ENCODE measurements at places on chromosomes 11 and 22.
A peak's percentile ranks its signal among the peaks of the same experiment; 100 is the strongest.

- DNase-seq, result no peak
Measured at GRCh38 chr11:61279934-61280659, 15.0 kb downstream of the VWCE start.

DNA sequence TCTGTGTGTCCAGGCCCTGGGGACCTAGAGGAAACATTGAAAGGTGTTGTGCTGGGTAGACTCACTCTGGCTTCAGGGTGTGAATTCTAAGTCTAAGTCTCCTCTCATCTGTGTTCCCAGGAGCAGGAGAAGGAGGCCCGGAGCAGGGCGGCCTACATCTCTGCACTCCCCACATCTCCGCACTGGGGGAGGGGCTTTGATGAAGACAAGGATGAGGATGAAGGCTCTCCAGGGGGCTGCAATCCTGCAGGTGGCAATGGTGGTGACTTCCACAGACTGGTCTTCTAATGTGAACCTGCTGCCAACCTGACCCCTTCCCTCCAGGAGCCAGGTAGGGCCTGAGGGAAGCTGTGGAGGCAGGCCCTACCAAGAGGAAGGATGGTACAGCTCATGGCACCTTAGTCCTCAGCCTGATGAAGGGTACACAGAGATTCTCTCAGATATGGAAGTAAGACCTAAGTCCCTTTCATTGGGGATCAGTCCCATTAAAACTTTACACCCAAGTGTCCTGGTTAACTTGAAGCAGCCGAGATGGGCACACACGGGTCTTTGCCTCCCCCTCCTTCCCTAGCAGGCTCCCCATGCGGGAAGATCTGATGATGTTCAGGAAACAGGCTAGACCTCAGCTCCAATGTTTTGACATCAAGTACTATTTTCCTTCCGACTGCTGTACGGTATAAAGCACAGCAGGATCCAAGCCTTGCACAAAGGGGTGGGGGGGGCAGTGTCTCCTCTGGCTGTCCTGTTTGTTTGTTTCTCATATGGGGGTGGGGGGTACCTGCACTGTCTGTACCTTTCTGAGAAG, 25.0 kb downstream of the USP35 start:
- no peak for DNase-seq

DNA sequence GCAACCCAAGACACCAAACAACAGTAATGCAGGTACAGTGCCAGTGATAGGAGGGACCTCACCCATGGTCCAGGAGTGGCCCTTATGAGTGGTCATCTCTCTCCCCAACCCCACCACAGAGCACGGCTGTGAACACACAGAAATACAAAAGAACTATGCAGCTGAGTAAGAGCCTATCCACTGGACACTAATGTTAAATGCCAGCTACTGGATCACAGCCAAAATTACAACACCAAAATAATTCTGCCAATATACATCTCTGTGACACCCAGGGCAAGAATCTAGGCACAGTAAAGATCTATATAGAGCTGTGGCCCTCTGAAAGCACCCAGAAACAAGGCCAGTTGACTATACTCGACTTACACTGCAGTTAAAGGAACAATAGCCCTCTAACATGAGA, 22.8 kb upstream of the GPR83 start:
- no peak for DNase-seq

GRCh38 chr22:34356481-34356880, 436.2 kb upstream of the LARGE1 start:
- DNase-seq, result no peak

- no peak for DNase-seq
Measured at GRCh38 chr11:100546714-100547113, 140.4 kb upstream of the ARHGAP42 start.

DNA sequence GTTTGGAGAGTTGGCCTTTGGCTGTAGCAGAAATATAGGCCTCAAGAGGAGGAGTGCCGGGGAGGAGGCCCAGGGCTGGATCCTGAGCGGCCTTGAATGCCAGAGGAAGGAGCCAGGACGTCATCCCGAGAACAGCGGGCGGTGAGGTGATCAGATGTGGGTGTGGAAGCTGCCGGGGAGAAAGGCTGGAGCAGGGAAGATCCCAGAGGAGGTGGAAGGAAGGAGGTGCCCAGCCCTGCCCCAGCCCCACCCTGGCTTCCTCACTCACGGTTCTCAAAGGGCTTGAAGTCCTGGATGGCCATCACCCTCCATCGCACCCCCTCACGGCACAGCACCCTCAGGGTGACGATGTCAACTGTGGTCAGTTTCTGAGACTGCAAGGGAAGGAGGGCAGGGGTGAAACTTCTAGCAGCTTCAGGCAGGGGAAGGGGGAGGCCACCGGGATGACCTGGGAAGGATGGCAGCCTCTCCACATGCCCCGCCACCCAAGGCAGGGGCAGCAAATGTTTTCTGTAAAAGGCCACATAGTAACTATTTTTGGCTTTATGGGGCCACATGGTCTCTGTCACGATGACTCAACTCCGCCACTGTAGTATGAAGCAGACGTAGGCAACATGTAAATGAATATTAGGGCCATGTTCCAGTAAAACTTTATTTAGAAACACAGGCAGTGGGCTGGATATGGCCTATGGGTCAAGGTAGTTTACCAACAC, 10.7 kb downstream of the IL2RB start:
- no peak for DNase-seq

DNA sequence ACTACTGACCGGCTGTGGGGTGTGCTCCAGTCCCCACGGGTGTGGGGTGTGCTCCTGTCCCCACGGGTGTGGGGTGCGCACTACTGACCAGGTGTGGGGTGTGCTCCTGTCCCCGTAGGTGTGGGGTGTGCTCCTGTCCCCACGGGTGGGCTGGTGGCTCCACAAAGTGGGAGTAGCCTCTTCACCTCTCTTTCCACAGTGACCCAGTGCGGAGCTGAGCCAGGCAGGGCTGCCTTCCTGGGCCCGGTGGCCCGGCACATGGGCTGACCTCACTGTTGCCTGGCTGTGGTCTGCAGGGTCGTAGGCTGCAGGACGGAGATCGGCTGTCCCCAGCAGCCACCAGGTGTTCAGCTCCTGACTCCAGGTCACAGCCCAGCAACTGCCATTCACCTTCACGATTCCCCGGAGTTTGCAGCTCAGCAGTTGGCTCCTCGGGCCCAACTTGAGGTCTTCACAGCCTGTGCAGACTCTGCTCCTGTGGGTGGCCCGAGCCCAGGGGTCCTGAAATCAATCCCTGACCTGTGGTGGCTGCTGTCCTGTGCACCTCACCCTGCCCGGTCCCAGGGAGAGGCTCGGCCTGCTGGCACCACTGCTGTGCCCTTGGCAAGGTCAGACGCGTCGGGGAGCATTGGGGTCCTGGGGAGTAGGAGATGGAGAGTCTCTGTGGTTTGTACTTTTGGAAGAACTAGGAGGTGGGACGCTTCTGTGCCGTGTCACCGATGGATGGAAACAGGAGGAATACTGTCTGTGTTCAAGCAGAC, 414.3 kb downstream of the TBC1D22A start:
- DNase-seq, result no peak

GRCh38 chr22:36510966-36511881, 4.4 kb upstream of the FOXRED2 start:
- peak; percentile 21 for DNase-seq

DNA sequence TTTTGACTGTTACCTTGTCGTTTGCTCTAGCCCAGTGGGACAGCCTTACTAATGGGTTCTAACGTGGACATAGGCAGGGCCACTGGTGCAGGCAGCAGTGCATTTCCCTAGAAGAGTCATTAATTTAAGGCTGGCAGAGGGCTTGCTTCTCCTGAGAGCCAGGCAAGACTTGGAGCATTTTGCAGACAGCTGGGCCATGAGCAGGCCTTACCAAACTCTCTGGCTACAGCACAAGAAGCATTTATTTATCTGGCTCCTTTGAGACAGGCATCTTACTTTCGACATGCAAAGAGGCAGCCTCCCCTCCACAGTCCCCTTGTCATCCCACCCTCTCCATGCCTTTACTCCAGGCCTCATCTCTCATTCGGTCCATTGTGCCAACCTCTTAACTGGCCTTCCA, 139.9 kb downstream of the CSNK2A3 start:
- DNase-seq, result no peak

DNA sequence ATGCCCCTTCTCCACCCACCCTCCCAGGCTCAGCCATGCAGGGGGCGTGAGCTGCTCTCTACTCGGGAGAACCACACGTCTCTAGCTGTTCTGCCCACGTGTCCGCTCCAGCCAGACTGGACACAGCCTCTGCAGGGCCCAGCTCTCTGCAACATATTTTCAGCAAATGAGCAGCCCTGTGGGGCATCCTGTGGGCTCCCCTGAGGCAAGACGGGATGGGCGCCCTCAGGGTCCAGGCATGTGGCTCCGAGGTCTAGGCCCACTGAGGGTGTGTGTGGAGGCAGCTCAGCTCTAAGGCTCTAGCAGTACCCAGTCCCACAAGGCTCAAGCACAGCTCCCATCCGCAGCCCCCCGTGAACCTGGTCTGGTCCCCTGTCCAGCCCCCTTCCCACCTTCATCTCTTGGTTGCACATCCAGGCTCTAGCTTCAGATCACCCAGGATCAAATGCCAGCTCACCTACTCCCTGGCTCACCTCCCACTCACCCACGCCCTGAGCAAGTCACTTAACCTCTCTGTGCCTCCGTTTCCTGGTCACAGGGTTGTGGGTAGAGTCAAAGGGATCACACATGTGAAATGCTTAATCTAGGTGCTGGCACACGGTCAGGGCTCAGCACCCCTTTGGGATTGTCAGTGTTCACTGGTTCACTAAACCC, 57.8 kb upstream of the TCF20 start:
- DNase-seq, result peak; percentile 25

GRCh38 chr11:67694875-67695555, 20.6 kb upstream of the ALDH3B2 start:
- DNase-seq, result no peak

GRCh38 chr11:117390743-117391142, 63.1 kb downstream of the CEP164 start:
- DNase-seq, result no peak

DNA sequence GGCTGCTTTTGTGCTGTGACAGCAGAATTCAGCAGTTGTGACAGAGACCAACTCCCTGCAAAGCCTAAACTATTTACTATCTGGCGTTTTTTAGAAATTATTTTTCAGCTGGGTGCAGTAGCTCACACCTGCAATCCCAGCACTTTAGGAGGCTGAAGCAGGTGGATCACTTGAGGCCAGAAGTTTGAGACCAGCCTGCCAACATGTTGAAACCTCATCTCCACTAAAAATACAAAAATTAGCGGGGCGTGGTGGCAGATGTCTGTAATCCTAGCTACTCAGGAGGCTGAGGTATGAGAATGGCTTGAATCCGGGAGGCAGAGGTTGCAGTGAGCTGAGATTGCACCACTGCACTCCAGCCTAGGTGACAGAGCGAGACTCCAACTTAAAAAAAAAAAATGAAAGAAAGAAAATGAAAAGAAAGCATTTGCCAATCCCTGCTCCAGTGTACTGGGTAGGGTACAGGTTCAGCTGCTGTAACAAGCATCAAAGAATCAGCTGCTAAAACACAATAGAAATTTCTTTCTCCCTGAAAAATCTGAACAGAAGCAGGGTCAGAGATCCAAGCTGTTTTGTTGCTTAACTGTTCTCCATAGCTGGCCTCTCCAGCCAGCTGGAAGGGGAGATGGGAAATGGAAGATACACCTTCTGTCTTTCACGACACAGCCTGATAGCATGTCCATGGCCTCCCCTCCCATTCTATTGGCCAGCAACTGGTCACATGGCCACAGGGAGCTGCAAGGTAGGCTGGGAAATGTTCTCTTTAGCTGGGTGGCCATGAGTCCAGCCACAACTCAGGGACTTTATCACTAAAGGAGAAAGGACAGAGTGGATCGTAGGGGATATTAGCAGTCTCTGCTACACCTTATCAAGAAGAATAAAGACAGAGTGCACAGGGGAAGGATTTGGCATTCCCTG, 8.5 kb upstream of the NCF4 start:
- DNase-seq, result no peak

DNA sequence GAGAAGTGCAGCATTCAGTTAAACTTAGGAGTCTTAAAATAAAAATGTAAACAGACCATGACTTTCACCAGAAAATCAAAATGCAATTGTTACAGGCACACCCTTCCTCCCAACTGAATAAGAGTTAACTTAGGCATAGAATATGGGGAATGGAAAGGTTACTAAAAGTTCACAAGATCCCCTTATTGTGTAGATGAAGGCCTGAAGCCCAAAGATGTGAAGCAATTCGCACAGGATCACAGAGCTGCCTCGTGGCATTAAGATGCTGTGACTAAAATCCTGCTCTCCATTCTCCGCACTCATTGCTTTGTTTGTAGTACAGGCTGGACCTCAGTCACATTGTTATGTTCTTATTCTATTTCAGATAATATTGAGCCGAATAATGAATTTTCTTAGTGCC, 4.0 kb downstream of the MS4A5 start:
- no peak for DNase-seq

- DNase-seq, result no peak
Measured at GRCh38 chr22:20966883-20967696, at the start of gene AIFM3. TSS of gene AIFM3 (plus strand) at chr22:20967255. CDS start at chr22:20967945, 690 bp downstream.

- no peak for DNase-seq
Measured at GRCh38 chr11:79274636-79275331, 166.0 kb downstream of the TENM4 start.

- no peak for DNase-seq
Measured at GRCh38 chr11:100860318-100861155, 173.4 kb downstream of the ARHGAP42 start.

GRCh38 chr22:35805466-35805865, 87.8 kb downstream of the APOL5 start:
- no peak for DNase-seq

DNA sequence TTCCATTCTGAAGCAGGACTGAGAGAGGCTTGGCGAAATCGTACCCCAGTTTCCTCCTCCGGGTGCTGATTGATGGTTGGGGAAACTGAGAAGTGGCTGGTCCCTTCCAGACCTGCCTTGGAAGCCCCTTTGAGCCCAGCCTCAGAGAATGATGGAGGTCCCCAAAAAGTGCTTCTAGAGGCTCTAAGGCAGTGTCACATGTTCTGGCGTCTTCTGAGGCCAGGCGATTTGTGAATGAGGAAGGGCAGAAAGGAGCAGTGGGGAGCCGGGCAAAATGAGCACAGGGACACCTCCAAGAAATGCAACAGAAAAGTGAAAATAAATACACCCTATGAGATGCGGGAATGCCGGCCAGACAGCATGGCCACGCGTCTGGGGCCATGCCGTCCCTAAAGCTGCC, 1.0 kb upstream of the LIF start:
- no peak for DNase-seq

DNA sequence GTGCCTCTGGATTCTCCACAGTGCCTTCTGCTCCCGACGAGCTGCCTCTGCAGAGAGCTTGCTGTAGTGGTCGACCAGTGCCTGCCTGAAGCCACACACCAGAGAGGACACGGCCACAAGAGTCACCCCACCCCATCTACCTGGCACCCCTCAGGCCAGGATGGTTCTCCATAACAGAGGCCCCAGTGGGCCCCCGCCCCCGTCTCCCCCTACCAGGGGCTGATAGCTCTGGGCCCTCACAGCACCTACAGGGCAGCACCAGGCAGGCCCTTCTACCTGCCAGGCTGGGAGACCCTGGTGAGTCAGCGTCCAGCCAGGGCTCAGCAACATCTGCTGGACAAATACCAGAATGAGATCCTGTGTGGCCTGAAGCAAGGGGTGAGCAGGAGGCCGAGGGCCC, 21.7 kb downstream of the SELENOO start:
- DNase-seq, result no peak

DNA sequence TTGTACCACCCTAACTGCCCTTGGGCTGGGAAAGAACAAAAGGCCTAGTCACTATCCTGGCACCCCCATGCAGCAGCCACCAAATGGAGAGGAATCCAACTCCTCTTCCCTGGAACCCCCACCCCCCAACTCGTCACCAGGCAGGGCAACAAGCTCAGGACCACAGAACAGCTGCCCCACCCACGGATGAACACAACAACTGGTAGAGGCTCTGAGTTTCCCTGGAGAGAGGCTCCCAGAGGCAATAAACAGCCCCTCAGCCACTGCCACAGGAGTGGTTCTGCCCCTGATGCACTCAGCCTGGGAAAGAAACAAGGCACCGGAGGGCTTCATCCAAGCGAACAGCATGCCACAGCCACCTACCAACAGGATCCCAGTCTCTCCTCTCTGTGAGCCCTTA, 778.4 kb upstream of the FAT3 start:
- no peak for DNase-seq

Measured in activated CD4-positive, alpha-beta T cell treated with anti-CD3 and anti-CD28 coated beads, Interleukin-2, amount 50 U/mL, for 4 hours (primary cell).